ENCODE measurements at places on chromosomes 2 and 18.

DNA sequence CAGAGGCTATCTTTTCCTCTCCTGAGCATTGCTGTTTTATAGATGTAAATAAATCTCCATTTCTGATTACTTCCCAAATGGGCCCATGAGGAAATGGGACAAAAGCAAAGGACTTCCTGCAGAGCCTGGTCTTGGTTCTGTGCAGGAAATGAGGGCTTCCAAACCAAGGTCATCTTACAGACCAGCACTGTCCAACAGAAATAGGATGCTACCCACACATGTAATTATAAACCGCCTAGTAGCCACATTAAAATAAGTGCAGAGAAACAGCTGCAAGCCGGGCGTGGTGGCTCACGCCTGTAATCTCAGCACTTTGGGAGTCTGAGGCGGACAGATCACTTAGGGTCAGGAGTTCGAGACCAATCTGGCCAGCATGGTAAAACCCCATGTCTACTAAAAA lies 6.2 kb downstream of the TTL start:
- DNase-seq = no peak

DNA sequence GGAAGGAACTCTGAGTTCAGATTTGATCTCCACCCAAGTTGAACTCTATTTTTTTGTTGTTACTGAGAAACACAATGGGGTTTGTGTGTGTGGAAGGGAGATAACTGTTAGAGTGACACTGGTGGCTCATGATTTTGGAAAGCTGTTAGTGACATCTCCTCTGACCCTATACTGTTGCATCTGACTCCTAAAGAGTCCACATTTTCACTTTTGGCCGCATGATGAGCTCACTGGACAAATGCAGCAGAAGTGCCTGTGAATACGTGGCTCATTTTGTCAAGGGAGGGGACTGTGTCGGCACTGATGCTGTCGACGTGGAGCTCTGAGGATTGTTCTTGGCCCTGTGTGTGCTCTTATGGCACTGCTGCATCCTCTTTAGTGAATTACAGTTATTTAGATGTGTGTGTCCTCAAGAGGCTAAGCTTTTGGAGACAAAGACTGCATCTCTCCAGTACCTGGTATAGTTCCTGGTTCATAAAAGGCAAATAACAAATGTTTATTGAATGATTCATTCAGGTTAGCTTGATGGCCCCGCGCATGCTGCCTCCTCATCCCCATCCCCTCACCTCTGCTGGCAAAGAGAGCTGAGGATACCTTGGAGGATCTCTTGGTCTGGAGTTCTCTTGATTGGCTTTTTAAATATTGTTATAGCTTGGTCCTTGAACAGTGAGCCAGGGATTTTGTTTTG lies 135.4 kb downstream of the PHLPP1 start:
- DNase-seq = no peak

GRCh38 chr18:30527917-30528316 lies 514.6 kb downstream of the DSC3 start:
- no peak for DNase-seq

- DNase-seq = no peak
Observed at GRCh38 chr2:158795195-158795924, at the start of gene DAPL1. Gene DAPL1, plus strand, starts transcription at chr2:158795317. Its CDS starts 56 bp downstream, at chr2:158795373.

GRCh38 chr18:22210311-22210754 lies 40.9 kb downstream of the GATA6 start:
- no peak for DNase-seq

DNA sequence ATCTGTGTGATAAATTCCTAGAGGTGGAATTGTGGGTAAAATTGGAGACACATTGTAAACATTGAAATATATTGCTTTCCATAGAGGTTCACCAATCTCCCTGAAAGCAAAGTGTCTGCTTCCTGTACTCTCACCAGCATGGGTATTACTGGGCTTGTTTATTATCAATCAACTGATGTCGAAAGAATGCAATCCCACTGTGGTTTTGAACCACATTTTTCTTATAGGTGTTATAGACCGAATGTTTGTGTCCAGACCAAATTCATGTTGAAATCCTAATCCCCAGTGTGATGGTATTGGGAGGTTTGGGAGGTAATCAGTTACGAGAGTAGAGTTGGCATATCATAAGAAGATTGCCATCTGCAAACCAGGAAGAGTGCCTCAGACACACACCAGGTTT lies 1212.4 kb downstream of the LRP1B start:
- no peak for DNase-seq

DNA sequence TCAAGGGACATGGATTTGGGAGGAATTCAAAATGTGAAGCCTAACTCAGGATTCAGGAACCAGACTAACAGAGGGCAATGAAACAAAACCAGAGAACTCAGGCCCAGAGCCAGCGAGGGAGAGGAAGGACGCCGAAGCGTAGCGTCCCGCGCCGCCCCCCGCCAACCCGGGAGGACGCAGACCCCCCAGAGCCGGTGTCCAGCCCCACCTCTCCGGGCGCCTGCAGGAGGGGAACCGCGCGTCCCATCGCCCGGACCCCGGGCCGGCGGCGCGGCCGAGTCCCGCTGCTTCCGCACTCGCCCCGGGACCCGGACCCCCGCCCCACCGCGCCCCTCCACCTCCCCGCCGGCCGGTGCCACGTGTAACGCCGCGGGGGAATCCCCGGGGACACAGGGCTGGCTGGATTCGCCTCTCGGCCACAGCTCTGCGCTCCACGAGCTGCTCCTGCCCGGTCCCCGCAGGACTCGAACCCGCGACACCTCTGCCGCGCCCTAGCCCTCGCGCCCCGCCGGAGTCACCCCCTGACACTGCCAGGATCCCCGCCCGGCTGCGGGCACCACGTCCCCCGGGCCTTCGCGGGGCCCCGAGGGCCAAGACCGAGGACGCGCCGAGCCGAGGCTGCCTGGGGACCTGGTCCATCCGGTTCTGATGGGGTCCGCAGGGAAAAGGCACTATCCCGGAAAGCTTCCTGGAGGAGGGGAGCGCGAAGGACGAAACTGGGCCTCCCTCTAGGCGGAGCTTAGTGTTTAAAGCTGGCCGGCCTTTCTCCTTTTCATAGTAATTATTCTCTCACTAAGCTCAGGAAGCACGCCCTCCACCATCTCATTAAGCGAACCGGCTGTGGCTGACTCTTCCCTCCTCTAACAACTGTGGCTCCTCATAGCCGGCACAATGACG lies 40.4 kb upstream of the FAM124B start:
- no peak for DNase-seq

DNA sequence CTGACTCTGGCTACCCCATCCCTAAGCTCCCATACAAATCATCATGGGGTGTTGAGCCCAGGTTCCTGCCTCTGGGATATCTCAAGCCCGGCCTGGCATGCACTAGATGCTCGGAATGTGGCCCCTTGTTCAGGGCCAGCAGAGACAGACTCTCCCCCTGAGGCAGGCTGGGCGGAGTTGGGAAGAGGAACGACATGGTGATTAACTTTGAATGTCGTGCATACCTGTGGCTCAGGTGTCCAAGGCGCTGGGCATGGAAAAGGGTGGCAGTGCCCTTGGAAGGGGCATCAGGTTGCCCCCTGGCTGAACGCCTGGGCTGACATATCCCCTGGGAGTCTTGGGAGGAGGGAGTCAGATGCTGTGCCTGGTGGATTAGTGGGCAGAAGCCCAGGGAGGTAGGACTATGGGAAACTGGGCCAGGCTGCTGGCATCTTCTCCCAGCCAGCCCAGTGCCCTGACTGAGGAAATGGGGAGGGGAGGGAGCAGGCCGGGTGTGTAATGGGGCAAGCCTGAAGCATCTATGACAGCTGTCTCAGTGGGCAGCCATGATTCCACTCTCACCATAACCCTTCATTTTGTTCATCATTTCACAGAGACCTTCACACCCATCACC lies 57.8 kb upstream of the OTOF start:
- DNase-seq = no peak

- DNase-seq = no peak
Observed at GRCh38 chr2:47024046-47024445, 108.4 kb upstream of the MCFD2 start.

- DNase-seq = no peak
Observed at GRCh38 chr18:7878265-7879211, 311.4 kb downstream of the PTPRM start.

DNA sequence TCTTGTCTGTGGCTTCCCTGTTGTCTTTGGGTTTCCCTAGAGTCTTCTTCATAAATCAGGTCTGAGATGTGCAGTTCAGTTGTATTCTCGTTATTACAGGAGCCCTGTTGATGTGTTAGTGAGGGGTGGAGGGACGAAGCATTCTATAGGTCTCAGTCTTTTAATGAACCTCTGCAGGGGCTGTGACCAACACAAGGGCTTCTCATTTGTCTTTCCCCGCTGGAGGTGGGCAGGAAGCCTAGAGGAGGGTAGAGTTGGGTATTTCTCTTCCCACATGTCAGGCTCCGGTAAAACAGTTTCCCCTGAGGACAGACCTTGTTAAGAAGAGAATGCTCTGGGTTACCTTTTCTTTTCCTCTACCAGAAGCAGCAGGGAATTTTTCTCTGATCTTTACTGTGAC lies 31.2 kb downstream of the PROC start:
- DNase-seq = no peak

GRCh38 chr18:61569176-61569892 lies 236.1 kb downstream of the CDH20 start:
- DNase-seq = no peak

- no peak for DNase-seq
Observed at GRCh38 chr2:38959938-38960608, 70.4 kb downstream of the ARHGEF33 start.

DNA sequence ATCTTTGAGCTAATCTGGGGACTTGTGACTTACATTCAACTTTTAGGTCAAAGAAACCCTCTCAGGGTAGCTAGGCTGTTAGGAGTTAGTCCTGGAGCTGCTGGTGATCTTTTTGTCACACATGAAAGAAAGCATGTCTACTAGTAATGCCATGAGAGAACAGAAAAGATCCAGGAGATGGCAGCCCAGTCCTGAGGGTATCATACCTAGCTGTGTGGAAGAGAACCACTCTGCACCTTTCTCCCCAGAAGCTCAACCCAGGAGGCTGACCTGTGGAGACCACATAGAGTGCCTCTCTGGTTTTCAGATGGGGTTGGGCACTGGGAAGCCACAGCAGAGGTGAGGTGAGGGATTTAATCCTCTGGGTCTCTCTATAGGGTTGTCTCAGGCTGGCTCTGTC lies 460.2 kb upstream of the UBE2E3 start:
- no peak for DNase-seq

DNA sequence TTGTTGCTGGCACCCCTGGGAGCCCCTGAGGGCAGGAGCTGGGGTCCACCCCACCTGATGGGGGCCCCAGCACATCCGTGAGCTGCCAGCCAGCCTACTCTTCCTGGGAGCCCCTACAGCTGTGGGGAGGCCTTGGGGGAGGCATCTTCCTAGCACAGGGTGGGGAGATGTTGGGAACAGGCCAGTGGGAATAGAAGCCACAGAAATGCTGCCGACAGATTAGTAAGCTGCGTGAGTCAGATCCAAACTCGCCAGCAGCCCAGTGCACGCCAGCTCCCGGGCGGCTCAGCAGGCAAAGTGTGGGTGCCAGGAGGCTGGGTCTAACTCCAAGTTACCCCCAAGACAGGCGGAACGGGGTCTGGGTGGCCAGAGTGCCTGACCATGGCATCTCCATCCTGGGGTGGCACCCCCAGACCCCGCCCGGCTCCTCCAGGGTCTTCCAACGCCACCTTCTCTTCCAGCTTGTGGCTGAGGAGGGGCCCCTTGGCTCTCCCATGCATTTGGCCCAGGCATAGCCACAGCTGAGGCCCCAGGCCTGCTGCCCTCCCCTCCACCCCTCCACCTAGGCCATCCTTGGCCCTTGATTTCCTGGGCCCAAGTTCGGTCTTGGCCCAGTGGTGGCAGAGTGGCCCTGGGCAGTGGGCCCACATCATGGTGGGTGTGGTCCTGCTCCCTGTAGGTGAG lies 15.3 kb downstream of the CROCC2 start:
- DNase-seq = no peak

- no peak for DNase-seq
Observed at GRCh38 chr2:20723543-20723942, 56.6 kb downstream of the GDF7 start.

DNA sequence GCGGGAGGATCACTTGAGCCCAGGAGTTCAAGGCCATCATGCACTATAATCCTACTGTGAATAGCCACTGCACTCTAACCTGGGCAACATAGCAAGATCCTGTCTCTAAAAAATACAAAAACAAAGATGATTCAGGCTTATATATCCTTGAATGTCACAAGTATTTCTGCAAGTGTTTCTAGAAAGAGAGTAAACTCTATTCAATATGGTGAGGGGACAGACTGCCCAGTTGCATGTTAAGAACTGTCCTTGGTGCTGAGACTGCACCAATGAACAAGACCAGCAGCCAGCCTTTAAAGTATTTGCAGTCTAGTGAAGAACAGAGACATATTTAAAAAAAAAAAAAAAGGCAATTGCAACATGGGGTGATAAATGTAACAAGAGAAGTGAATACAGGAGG lies 16.4 kb downstream of the MAP3K19 start:
- no peak for DNase-seq

GRCh38 chr2:16394986-16395550 lies 270.6 kb downstream of the CYRIA start:
- DNase-seq = no peak

DNA sequence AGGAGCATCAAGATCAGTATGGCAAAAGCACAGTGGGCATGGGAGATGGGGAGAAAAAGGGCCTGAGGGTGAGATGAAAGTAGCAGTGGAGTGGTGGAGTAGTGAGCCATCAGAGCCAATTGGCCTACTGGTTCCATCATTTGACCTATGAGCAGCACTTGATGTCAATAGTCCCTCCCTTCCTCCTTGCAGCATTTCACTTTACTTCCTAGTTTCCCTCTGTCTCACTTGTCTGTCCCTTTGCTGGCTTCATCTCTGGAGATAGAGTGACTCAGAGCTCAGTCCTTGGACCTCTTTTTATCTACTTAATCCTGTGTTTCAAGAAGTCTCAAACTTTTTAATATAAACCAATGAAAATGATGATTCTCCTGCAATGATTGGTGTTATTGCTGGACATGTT lies 32.1 kb downstream of the FBXO48 start:
- no peak for DNase-seq

DNA sequence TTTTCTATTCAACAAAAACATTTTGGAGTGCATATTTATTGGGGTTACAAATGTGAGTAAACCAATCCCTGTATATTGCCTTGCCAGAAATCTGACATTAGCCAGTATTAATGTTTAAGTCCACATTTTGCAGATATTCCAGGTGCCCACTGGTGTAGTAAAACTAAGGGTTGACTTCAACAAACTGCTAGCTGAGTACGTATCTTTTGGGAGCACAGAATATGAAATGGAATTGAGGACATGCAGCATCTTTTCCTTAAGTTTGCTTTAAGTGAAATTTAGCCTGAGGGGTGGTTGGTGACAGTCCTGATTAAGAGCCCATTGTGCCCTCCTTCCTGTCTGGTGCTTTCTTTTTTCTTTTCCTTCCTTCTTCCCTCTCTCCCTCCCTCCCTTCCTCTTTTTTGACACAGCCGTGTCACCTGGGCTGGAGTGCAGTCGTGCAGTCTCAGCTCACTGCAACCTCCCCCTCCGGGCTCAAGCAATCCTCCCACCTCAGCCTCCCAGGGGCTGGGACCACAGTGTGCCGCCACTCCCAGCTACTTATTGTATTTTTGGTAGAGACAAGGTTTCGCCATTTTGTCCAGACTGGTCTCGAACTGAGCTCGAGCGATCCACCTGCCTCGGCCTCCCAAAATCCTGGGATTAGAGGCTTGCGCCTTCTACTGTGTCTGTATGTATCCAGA lies 1.6 kb downstream of the NUP35 start:
- DNase-seq = no peak

All from NCI-H524 treated with DMSO at 0.1 percent for 48 hours (cell line).